Vagina (tissue), 2 donors: ENCODE measurements at places on chromosomes 1 and 21.

DNA sequence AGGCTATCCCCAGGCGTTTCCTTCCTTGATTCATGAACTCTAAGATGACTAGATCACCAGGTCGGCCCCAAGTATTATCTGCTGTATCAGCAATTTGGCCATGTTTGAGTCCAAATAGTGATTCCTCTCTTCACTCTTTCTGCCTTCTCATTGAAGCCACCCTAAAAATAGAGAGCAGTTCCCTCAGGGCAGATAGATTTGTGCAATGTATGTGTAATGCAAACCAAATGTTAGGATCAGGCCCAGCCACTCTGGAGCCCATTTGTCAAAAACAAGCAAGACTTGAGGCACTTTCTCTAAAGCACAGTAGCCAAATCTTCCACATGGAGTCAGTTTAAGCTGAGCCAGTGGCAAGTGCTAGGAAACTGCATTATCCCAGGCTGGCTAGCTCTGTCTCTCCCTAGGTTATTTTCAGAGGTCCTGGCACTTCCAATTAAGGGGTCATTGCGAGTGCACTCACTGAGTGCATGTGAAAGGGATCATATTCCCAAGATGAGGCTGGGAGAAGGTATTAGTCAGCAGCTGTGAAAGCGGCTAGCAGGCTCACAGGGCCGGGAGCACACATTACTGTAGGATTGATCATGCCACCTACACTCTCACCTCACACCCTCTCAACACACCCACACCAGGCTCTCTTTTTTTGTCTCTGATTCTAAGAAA is 97.9 kb upstream of the RAB3GAP2 start:
- DNase-seq = no peak

DNA sequence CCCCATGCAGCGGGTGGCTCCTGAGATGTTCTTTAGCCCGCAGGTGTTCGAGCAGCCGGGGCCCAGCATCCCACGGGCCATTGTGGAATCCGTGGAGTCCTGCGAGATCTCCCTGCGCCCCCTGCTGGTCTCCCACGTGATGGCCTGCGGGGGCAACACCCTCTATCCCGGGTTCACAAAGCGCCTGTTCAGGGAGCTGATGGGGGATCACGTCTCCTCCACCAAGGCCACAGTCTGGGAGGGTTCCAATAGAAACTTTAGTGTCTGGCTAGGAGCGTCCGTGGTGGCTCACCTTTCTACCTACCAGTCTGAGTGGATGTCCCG is 71.0 kb downstream of the ACTL8 start:
- no peak for DNase-seq

- DNase-seq = no peak
Measured at GRCh38 chr1:240734001-240734400, 122.0 kb upstream of the GREM2 start.

DNA sequence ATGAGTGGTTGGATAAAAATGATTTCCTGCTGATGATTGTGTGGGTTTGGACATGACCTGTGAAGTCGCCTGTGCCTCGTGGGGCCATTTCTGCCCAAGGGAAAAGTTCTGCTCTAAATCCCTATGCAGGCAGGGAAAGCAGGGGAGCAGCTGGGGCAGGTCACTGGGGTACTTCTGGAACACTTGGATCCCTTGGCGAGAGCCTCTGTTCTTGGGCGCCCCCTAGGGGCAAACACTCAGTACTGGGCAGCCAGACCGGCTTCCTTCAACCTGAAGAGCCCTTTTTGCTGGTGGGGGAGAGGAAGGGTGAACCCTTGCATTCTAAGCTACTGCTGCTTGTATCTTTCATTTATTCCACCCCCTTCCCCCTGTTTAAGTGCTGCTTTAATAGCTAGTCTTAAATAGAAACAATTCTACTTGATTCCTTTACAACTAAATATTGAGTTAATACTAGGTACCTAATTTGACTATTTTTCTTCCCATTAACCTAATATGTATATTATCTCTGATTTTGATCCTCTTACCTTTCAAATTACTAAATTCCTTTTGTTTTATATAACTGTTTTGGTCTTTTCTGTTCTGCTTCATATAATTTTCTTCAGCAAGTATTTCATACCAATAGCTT is 5.1 kb upstream of the CLEC20A start:
- DNase-seq = no peak

DNA sequence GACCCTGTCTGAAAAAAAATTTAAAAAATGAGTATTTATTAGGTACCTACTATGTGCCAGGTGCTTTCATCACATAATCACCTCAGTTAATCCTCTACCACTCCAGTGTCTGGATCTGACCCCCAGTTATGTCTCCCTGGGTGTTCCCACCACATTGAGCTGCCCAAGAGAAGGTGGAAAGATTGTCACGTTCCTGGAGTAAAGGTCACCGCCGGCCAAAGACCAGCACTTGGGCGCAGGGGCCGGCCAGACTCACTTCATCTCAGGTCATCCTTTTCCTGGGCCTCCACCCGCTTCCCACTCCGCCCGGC is 714 bp downstream of the PYCR2 start:
- DNase-seq = no peak
